Activated T-cell treated with anti-CD3 and anti-CD28 coated beads, Interleukin-2, amount 50 U/mL, for 24 hours (primary cell): ENCODE measurements at places on chromosomes 6 and 20.
A peak's percentile ranks its signal among the peaks of the same experiment; 100 is the strongest.

DNA sequence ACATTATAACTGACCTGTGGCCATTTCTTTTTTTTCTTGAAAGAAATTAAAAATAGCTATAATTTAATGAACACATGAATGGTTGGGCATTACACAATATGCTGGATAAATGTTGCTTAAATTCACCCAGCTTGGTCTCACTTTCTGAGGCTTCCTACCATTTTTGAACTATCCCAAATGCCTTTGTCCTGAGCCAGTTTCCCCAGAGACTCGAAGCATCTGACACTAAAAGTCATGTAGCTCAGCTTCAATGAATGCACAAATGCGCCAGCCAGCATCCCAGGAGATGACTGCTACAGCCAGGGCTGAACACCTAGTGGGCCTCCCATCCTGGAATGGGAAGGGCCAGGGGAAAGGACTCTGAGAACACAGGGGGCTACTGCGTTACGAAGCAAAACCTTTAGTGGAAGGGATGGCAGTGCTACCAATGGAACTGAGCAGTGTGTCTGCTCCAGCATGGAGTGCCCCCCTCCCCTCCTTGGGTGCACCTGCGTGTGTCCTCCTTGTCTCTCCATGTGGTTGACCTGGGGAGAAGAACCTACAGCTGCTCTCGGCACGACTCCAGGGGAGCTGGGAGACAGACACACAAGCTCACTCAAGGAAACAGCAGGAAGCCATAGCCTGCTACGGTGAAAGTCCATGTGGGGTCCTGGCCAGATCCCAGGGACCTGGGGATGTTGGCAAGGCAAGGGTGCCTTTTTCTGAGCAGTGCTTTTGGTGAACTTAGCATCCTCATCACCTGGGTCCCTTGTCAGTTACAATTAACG is 60.9 kb downstream of the IRF4 start:
- H3K27me3 ChIP-seq, result no peaks in the 10 kb centered on the region
- H3K4me1 ChIP-seq, result peaks cover 48% of the 10 kb centered on the region
- H3K36me3 ChIP-seq, result no peaks in the 10 kb centered on the region

DNA sequence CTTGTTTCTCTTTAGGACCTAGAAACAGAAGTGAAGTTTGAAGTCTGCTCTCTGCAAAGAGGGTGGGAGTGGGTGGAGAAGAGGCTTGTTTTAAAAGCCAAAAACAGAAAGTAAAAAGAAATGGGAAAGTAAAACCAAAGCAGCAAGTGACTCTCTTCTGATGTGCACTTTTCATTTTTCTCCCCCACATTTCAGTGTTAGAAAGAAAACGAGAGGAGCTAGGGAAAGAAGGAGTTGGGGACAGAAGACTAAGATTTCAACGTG is 1.3 kb downstream of the C6orf141 start:
- DNase-seq, result no peak
- H3K27ac ChIP-seq, result no peak overlapping the region
- no peaks in the 10 kb centered on the region for H3K36me3 ChIP-seq
- H3K27me3 ChIP-seq, result peaks cover 55% of the 10 kb centered on the region
- peaks cover 27% of the 10 kb centered on the region for H3K4me1 ChIP-seq
- peak overlapping the region; percentile 69 for H3K4me3 ChIP-seq

DNA sequence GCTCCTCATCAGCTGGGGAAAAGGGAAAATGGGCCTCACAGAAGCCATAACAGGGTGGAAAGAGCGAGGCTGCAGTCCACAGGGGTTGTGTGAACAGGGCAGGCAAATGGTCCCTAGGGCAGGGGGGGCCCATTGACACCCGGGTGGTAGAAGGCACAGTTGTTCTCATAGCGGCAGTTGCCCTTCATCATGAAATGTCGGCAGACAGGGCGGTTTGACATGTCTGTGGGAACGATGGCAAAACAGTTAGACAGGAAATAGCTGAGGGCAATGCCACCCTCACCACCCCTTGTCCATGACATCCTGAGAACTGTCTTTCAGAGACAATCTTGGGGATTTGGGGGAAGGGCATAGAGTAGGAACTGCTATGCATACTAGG is 15.6 kb downstream of the PPP1R10 start:
- H3K27me3 ChIP-seq, result no peaks in the 10 kb centered on the region
- H3K27ac ChIP-seq, result peak overlapping the region; percentile 78
- no peak overlapping the region for H3K4me3 ChIP-seq
- H3K4me1 ChIP-seq, result peaks cover 27% of the 10 kb centered on the region

DNA sequence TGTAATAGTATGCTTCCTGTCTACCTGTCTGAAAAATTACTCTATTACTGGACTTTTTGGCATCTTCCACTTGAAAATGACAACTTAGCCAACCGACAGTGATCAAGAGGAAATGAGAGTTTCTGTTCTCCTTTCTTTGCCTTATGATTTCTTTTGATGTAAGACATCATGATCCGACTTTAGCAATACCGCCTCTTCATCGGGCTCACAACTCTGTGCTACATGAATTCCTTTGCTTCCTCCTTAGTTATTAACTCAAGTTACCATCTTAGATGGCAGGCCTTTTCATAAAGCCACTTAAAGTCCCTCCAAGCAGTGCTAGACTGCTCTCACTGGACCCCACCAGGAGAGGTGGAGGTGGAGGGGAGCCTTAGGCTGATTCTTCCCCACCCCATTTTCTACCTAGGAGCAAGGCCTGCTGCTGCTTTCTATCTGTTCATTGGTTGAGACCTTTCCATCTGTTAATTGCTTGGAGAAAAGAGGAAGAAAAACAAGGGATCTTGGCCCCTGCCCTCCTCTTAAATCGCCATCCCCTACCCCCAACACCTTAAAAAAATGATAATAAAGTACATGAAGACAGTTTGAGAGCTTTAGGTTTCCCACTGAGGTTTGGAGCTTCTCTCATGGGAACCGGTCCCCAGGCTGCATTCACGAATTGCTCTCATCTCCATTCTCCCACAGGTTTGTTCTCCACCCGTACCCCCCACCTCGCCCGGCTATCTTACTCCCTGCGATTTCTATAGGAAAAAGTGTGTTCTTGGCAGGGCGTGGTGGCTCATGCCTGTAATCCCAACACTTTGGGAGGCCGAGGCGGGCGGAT is 21.6 kb upstream of the MCM3 start:
- peak overlapping the region; percentile 36 for H3K4me3 ChIP-seq
- no peak for DNase-seq
- H3K4me1 ChIP-seq, result peaks cover 69% of the 10 kb centered on the region
- H3K27me3 ChIP-seq, result no peaks in the 10 kb centered on the region
- H3K27ac ChIP-seq, result peak overlapping the region; percentile 88

DNA sequence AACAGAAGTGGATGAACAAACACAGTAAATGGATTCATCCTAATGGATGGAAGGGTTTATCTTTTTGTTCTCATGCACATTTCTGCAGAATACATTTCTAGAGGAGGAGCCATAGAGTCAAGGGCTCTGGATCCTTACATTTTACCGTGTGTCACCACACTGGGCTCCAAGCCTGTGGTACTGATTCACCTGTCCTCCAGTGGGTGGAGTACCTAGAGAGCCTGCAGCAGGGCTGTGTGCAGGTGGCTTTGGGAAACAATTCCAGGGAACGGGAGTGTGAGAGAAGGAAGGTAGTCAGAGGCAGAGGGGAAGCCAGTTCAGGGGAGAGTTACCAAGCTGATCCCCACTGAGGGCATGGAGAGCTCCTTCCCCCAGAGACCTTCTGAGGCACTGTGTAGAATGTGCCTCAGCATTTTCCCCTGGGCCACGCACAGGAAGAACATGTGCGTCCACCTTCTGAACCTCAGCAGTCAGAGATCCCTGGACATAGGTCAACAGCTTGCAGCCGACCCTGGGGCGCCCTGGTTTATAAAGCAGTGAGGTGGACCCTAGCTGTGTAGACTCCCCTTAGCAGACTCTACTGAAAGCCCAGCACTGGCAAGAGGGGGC is 85.3 kb upstream of the SLC22A23 start:
- no peak overlapping the region for H3K4me3 ChIP-seq
- no peak overlapping the region for H3K27ac ChIP-seq
- peaks cover 14% of the 10 kb centered on the region for H3K27me3 ChIP-seq
- no peak for DNase-seq
- no peaks in the 10 kb centered on the region for H3K36me3 ChIP-seq

DNA sequence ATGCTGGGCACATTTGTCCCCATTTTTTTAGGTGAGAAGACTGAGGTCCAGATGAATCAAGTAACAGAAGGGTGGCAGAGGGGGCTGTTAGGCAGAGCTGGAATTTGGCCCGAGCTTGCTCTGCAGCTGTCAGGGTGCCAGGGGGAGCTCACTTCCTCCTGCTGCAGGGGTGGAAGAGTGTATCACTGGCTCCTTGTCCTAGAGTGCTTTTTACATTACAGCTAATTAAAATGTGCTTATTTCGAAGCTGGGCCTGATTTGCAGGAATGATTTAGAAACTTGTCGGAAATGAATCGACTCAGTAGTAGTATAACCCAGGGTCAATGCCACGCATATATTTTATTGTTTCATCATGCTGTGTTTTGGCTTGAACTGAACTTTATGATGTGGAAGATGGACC is 11.1 kb downstream of the TOX2 start:
- DNase-seq, result peak; percentile 36
- H3K27me3 ChIP-seq, result peaks cover 58% of the 10 kb centered on the region
- peaks cover 51% of the 10 kb centered on the region for H3K4me1 ChIP-seq
- H3K36me3 ChIP-seq, result no peaks in the 10 kb centered on the region
- no peak overlapping the region for H3K4me3 ChIP-seq

DNA sequence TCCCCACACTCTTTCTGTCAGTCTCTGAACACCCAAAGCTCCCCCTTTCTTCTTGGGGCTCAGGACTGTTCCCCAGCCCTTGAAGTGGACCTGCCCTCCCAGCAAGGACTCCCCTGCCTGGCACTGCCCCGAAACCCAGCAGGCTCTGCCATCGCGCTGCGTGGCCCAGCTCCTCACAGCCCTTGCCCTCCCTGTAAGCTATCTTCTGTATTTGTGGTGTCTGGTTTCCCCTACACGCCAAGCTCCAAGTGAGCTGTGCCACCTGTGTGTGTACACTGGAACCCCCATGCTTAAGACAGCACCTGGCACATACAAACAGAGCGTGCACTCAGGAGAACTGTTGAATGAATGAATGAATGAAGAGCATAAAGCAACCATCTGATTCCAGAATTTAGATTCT is 57.7 kb downstream of the TMEM242 start:
- no peak overlapping the region for H3K4me3 ChIP-seq
- H3K27ac ChIP-seq, result no peak overlapping the region
- no peaks in the 10 kb centered on the region for H3K36me3 ChIP-seq
- DNase-seq, result no peak

- H3K27me3 ChIP-seq, result no peaks in the 10 kb centered on the region
- peak overlapping the region; percentile 5 for H3K27ac ChIP-seq
- no peak for DNase-seq
- peaks cover 32% of the 10 kb centered on the region for H3K36me3 ChIP-seq
- no peak overlapping the region for H3K4me3 ChIP-seq
Measured at GRCh38 chr6:15569035-15569995, 93.5 kb downstream of the DTNBP1 start.

DNA sequence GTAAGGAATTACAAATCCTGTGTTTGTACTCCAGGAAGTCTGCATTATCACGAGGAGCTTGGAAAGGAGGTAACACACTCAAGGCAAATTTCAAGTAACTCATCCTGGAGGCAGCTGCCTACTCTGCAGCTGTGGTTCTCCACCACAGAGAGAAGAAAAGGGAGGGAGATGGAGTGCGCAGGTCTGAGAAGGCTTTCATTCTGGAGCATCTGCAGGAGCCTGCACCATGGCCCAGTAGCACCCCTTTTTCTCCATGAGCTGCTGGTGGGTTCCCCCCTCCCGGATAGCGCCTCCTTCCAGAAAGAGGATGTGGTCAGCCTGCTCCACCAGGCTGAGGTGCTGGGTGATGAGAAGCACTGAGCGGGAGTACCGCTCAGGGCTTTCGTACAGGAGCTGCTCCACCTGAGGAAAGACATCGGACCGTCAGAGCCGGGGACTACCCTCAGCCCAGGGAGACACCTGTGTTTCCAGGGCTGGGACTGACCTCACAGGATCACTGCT is 1.6 kb upstream of the PSMB8 start:
- DNase-seq, result peak; percentile 69
- H3K27ac ChIP-seq, result peak overlapping the region; percentile 100
- H3K4me3 ChIP-seq, result peak overlapping the region; percentile 98

DNA sequence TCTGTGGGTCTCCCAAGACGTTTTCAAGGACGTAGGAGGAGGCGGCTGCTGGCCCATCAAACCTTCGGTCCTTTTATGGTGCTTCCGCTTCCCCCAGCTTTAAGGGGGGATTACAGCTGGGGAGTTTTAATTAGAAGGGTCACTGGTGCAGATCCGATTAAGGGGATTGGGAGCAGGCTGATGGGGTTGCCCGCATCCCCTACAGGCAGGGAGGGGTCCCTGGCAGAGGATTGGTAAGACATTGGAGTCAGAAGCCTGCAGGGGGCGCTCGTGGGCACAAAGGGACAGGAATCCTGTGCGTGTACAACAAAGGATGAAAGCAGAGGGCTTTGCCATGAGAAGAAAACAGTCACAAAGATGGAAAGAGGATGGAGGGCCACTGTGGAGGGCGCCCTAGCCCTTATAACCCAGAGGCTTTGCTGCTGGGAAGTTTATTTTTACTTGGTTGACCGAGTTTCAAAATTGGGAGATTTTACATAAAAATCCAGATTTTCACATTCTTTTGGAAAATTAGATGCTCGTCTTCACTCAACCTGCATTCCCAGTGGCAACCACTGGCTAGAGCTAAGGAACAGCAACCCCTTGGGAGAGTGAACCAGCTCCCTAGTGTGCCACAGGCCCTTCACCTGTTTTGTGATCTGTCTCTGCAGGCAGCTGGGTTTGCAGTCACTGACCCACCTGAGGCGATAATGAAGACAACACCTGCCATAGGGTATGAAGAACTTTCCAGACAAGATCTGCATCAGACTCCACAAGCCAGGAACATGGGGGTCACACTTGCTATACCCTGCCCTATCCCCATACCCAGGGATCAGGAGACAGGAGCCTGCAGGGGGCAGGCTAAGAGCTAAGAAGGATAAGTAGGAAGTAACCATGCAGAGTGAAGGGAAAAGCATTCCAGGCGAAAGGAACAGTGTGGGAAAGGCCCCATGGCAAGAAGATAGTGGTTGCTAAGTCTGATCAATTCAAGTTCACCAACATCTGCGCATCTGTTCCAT is 97.7 kb downstream of the KCNB1 start:
- H3K27me3 ChIP-seq, result peaks cover 41% of the 10 kb centered on the region
- no peaks in the 10 kb centered on the region for H3K36me3 ChIP-seq
- peak; percentile 74 for DNase-seq
- H3K27ac ChIP-seq, result no peak overlapping the region
- no peaks in the 10 kb centered on the region for H3K4me1 ChIP-seq
- no peak overlapping the region for H3K4me3 ChIP-seq

GRCh38 chr6:21748343-21749056 is 154.9 kb downstream of the SOX4 start:
- H3K27ac ChIP-seq, result no peak overlapping the region
- H3K4me1 ChIP-seq, result peaks cover 5% of the 10 kb centered on the region
- DNase-seq, result no peak
- H3K4me3 ChIP-seq, result no peak overlapping the region

GRCh38 chr20:7758406-7758805 is 181.9 kb downstream of the HAO1 start:
- H3K36me3 ChIP-seq, result no peaks in the 10 kb centered on the region
- H3K27ac ChIP-seq, result no peak overlapping the region
- no peaks in the 10 kb centered on the region for H3K27me3 ChIP-seq
- no peaks in the 10 kb centered on the region for H3K4me1 ChIP-seq
- no peak overlapping the region for H3K4me3 ChIP-seq
